ENCODE measurements at places on chromosomes 12 and 14.
A peak's percentile ranks its signal among the peaks of the same experiment; 100 is the strongest.

DNA sequence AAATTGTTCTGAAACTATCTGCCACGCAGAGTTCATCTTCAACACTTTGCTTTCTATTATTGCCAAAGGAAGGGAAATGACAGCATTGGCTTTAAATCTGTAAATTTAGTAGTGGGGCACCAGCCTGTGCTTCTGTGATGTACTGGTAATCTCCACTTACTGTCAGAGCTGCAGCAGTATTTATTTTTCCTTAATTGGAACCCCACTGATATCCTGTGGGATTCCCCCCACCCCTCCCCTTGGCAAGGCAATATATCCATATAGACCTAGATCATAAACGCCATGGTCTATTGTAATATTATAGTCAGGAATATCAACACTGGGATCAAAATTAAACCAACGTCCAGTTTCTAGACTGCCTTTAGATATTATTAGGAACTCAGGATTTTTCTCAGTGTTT is 96.7 kb downstream of the RMST start:
- no peak for DNase-seq

GRCh38 chr12:53224897-53225634 is 6.9 kb downstream of the RARG start:
- no peak for DNase-seq

DNA sequence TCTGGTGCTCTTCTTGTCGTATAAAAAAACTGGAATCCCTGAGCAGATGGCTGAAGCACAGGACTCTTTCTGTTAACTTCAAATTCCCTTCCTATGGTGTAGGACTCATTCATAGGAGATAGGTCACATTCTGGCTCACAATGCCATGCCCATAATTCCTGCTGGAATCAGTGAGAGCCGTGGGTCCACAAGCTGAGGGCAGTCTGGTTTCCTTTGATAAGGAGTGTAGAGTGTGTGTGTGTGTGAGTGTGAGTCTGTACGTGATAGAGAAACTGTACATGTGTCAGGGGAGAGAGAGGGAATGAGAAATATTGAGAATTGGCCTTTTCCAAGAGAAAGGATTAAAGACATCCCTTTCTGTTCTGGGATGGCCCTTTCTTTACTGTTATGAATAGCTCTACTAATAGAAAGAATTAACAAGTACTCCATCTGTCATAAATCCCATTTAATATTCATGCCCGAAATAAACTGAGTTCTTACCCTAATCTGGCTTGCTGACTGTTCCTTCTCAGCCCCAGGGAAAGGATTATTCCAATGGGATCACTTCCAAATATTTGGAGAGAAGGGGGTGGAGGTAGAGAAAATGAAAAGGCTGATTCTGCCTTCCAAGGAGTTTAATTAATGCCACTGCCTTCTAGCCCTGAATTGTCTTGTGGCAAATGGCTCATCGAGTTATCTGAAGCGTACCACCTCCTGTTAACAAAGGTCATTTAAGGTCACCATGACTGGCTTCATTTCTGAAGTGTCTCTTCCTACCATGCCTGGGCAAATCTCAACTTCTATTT is 79.0 kb downstream of the TMX1 start:
- no peak for DNase-seq

GRCh38 chr12:5520831-5521230 is 88.9 kb downstream of the NTF3 start:
- no peak for DNase-seq

GRCh38 chr14:59677771-59678231 is 101.2 kb upstream of the CCDC175 start:
- DNase-seq = no peak

GRCh38 chr14:51515611-51516010 is 136.1 kb upstream of the FRMD6 start:
- DNase-seq = no peak

GRCh38 chr14:26525085-26525484 is 72.7 kb downstream of the NOVA1 start:
- DNase-seq = no peak

DNA sequence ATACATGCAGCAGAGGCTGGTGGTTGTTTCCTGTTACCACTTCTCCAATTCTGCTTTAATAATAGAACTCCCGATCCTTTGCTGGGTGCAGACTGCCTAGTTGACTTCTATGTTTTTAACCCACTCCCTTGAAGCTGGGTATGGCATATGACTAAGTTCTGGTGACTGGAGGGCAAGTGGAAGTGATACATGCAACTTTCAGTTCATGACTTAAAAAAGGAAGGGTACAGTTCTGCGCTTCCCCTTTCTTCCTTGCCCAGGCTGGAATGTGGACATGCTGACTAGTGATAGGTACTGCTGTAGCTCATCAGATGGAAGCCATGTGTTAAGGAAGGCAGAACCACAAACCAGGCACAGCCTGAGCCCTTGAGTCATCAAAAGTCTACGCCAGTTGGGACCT is 2.4 kb upstream of the A2M start:
- DNase-seq = peak; percentile 75

DNA sequence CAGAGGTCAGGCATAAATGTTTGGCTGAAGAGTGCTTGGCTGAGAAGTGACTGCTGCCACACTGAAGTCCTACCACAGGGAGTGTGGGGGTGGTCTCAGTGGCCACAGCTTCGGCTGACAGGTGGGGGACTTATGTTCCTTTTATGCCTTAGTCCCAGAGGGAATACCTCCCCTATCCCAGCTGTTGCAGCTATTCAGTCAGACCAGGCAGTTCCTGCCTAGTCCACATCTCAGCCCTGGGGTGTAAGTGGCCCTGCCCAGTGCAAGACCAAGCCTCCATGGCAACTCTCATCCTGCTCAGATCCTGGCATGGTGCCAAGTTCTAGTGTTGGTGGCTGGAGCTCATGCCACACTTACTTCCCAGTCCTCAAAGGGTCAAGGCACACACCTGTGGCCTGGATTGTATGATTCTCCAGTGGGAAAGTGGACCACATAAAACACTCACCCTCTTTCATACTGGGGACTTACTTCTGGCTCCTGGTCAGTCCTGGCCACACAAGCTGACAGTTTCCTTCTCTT is 161.3 kb upstream of the CAND1 start:
- no peak for DNase-seq

DNA sequence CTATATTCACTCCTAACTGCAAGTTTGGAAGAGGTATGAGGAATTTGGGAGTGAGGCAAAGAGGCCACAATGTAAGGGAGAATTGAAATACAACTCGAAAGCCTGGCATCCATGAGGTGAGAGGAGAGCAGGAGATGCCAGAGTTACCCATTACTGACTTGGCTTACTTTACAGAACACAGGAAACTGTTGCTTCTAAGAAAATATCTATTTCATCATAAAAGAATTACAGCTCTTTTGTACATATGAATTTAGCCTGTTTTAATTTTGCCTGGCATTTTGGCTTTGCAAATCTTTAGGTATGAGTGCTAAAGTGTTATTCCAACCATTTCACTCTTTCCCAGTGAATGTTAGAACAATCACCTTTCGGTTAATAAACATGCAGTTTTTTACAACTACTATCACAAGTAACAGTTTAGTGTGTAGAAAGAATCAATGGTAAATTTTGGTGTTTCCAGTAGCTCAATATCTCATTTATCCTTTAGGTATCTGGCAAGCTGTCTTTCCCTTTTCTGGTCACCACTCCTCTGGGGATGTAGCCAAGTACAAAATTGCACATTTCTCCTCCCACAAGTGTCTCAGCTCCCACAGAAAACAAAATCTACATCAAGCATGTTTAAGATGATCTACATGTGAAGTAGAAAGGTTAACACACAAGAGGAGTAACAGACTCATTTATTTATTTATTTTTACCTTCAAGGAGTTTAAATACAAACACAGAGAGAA is 196.6 kb upstream of the DCN start:
- no peak for DNase-seq

DNA sequence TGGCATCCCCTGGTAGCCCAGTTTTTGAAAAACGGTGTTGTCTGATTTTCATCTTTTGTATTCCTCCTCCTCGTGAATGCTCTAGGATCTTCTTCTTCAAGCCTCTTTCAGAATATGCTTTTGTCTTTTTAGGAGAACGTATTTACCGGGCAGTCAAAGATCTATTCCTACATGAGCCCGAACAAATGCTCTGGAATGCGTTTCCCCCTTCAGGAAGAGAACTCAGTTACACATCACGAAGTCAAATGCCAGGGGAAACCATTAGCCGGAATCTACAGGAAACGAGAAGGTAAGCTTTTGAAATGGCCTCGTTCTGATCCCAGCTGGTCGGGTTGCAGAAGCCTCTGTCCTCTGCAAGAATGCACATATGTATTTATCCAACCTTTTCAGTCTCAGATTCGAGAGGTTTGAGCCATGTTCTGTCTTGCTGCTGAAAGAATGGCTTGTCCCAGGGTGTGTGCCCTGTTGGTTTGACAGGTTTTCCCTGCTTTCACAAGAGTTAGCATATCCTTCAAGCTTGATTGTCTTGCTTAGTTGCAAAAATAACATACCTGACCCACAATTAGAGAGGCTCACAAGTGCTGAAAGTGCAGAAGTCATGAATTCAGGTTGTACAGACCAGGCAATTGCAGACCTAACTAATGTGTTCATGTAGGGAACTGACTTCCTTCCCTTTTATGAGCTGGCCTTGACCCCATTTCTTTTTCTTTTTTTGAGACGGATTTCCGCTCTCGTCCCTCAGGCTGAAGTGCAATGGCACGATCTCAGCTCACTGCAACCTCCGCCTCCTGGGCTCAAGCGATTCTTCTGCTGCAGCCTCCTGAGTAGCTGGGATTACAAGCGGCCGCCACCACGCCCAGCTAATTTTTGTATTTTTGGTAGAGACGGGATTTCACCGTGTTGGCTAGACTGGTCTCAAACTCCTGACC is 6.8 kb downstream of the KMT5A start:
- DNase-seq = peak; percentile 25

DNA sequence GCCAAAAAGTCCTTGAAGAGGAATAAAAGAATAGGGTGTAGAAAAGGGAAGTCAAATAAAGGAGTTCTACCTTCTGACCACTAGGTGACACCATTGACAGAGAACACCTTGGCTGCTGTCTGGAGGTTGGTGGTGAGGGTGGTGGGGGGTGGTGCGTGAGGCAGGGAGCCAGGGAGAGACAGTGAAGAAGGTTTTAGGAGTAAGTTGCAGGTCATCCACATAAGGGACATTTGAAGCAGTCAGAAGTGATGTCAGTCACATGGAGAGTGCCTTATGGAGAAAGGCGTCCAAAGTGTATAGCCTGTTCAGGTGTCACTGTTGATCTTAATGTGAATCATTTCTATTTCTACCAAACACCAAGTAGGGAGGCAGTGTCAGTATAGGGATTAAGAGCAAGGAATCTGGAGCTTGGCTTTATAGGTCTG is 279.3 kb upstream of the DDHD1 start:
- peak; percentile 57 for DNase-seq

DNA sequence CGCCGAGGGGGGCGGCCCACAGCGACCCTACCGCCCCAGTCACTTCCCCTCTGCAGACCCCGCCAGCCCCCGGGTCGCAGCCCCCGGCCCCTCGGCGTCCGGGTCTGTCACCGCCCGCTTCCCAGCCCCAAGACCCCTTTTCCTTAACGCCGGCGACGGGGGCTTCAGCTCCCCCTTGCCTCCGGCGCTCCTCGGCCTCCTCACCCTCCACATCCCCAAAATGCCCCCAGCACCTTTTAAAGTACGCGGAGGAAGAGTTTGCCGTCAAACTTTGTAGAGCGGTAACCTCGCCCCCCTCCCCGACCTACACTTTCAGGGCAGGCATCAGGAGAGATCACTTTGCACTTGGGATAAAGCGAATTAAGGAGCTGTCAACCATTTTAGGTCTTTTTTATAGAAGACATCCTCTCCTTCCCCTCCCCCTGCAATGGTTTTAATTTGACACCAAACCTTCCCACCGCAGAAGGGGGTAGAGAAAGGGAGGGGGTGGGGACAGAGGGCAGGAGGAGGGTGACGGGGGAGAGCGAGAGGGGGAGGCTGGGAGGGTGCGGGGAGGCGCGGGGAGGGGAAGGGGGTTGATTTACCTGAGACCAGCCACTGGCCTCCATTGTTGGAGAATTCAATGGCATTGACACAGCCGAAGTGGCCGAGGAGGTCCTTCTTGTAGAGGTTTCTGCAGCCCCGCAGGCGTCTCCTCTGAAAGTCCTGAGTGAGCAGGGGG is 578 bp downstream of the DCAF5 start:
- DNase-seq = peak; percentile 57

DNA sequence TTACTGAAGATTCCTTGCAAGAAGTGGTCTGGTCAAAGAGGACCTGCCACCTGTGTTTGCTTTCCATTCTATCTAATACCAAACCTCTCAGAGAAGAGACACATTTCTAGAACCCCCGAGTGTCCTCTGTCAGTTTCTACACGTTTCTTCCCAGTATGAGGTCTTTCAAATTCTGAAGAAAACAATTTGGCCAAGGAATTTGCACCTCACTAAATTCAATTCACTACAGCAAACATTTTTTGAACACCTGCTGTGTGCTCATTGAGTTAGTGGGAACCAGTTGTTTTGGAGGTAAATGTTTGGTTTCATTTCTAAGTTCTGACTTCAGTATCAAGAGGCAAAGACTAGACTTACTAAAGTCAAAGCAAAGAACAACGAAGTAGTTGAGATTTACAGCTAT is 19.4 kb downstream of the GPR19 start:
- no peak for DNase-seq

GRCh38 chr12:56361487-56362129 is 1.0 kb downstream of the APOF start:
- DNase-seq = no peak

GRCh38 chr14:74018586-74019407 is at the start of the genes BBOF1 and ENTPD5:
Gene BBOF1, plus strand, starts transcription at chr14:74019349. Its CDS starts 130 bp downstream, at chr14:74019479.
Gene ENTPD5, minus strand, starts transcription at chr14:74019288. Its CDS starts 31,186 bp downstream, at chr14:73988102.
- DNase-seq = peak; percentile 80

- no peak for DNase-seq
Measured at GRCh38 chr14:49950275-49951228, 57.7 kb downstream of the ARF6 start.

- no peak for DNase-seq
Measured at GRCh38 chr14:32364941-32365340, 35.8 kb downstream of the AKAP6 start.

GRCh38 chr14:95215094-95215725 is 57.9 kb upstream of the DICER1 start:
- no peak for DNase-seq

GRCh38 chr14:20332431-20332787 is 670 bp downstream of the CCNB1IP1 start:
- no peak for DNase-seq

GRCh38 chr12:76158518-76159321 is 74.2 kb upstream of the NAP1L1 start:
- peak; percentile 81 for DNase-seq

DNA sequence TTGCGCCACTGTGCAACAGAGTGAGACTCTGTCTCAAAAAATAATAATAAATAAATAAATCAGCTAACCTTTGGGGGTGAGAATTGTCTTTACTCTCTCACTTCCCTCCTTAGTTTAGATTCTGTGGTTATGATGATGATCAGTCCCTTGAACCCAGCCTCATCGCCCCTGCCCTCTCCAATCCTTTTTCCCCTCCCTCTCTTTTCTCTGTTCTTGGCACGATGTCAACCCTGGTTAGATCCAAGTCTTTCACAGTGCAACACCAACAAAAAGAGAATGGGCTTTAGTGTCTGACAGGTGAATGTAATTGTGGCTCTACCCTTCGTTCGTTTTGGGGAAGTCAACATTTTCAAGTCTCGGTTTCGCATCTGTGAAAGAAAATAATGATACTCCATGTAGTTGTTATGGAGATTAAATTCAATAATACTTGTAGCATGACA is 59.0 kb downstream of the NTN4 start:
- no peak for DNase-seq

GRCh38 chr14:23399591-23399990 is 8.5 kb downstream of the MYH6 start:
- no peak for DNase-seq
